ENCODE measurements at places on chromosomes 12 and 14.

GRCh38 chr12:124632519-124632984 lies 65.1 kb upstream of the NCOR2 start:
- DNase-seq = no peak

DNA sequence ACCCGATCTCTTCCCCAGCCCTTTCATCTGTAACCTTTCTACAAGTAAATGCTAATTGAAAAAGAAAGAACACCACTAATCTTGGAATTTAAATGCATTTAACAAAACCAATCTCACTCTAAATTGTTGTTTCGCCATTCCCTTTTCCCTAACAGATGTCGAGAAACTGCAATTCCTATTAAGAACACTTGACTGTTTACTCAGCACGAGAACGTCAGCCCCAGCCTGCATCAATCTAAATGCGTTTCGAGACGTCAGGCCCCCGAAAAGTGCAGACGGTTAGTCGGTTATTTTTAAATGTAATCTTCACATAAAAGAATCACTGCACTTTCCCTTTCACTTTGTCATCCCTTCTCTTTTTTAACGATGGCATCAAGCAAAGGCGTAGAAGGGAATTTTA lies 837.6 kb downstream of the VRK1 start:
- peak; percentile 51 for DNase-seq

DNA sequence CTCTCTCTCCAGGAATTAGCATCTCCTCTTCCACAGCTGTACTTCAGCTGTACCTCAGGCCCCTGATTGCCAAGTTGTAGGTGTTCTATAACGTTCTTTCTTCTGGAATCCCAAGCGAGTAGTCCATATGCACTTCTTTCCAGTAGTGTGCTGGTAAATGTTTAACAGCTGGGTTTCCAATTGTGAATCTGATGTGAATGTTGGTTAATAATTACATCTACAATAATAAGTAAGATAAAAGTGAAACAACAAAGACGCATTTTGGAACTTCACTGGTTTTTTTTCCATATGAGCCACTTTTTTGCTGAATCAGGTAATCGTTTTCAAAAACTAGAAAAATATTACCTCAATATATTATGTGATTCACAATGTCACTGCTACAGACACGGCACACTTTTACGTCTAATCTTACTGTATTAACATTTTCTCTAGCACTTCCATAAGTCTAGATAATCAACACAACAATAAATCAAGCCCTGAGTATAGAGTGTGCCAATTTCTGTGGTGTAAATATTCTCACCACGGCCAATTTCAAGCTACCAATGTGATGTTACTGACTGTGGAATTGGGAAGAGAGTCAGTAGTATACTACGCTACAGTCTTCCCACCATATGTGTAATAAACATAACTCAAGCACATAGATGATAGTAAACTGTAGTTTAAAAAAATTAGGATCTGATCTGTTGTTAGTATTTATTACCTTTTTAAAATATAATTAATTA lies 113.0 kb downstream of the ZFP36L1 start:
- no peak for DNase-seq

- no peak for DNase-seq
These were observed 284.7 kb upstream of the PWP1 start for GRCh38 chr12:107400686-107401447.

- no peak for DNase-seq
These were observed 1.2 kb downstream of the NTN4 start for GRCh38 chr12:95789126-95790032.

DNA sequence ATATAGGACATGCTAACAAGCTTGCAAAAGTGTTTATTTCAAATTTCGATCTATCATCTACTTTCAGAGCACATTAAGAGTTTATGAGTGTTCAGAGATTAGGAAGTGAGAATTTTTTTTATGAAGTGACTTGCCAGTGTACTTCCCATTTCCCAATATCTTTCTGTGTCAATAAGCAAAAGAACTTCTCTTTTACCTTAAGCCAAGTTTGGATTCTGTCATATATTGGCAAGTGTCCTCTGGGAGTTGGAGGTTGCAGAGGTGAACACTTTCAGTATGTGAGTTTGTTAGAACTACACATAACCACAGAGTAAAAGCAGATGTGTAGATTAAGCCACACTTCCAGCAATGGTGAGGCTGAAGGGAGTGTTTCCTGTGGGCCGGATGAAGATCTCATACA lies 16.6 kb upstream of the KLRF1 start:
- DNase-seq = no peak

DNA sequence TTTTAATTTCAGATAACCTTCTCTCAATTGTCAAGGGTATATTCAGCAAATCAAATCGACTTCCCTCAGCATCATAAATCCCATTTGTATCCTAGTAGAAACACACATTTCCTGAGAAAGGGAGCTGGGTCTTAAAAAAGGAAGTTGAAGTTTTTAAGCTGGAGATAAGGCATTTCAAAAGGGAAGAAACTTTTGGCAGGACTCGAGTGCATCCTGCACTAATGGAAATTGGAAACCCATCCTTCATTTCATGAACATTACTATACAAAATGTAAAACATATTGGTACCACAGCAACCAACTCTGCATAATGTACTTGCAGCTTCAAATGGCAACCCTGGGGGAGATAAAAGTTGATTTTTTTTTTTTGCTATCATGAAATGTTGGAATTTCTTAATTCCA lies 23.7 kb upstream of the TMCC3 start:
- DNase-seq = no peak

- no peak for DNase-seq
These were observed 32.4 kb upstream of the CHPT1 start for GRCh38 chr12:101664992-101665391.

DNA sequence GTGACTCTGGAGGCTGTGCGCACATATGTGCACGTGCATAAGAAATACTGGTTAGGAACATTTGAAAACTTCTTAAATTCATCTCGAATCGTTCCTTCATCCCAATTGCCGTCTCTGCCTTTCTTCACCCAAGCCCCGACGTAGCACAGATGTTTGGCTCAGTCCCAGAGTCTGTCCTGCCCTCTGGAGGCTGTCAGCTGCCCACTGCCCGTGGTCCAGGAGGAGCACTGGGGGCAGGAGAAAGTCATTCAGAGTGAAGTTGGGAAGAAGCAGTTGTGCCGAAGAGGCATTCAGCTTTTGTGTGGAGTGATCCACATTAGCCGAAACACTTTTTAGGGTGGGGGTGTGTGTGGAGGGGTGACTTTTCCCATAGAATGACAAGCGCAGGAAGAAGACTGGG lies 124.9 kb downstream of the TSPAN9 start:
- no peak for DNase-seq

GRCh38 chr14:65879248-65880009 lies 466.9 kb downstream of the FUT8 start:
- DNase-seq = no peak

GRCh38 chr14:33307691-33308251 lies 369.1 kb downstream of the NPAS3 start:
- no peak for DNase-seq

DNA sequence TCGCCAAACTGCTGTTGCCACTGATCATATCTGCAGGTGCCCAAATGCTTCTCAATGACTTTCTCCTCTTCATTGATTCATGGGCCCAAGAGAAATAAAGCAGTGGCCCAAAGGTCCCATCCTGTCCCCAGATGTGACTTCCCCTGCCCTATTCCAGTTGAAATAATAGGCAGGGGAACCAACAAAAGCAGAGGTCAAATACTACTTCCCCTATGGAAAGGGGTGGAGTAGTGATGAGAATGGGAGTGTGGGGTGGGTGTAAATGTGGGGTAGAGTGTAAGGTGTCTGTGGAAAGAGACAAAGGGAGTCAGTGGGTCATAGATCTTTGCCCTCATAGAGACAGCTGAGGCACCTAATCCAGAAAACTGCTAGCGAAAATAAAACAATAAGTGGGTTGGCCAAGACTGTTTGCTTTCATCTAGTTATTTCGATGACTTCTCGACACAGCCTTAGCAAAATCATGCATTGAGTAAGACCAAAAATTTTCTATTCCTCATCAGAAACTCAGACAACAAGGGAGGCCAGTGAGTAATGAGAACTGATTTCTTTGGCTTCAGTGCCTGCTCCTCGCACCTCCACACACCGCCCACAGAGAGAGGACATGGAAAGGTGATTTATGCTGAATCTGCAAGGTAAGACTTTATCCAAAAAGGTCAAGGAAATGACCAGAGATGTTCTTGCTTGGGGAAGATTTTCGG lies 10.9 kb upstream of the IL22 start:
- no peak for DNase-seq

DNA sequence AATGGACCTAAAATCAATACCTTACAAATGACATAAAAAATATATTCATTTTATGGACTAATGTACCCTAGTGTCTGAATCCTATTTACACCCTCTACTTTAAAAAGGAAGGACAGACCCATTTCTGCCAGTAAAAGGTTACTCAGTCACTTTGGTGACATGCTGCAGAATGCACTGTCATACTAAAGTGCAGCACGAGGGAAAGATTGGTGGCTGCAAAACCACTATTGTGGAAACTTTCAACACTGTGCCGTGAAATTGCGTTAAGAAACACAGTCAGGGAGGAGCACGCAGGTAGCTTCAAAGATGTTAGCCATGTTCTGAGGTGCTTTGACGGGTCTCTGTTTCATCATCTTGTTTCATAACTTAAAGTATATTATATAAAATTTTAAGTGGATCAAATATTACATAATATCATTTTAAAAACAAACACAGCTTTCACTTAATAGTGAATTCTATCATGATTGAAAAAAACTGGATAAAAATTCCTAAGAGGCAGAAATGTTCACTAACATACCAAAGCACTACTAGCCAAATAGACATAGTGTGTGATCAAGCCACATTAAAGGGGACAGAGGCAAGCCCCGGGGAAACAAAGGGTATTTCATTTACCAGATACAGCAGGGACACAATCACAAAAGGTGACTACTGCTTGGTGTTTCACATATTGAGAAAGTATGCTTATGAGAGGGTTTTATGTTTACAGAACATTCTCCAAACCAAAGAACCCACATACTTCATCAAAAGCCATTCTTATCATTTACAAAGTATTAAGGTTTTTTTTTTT lies 330.8 kb upstream of the SOX5 start:
- no peak for DNase-seq

DNA sequence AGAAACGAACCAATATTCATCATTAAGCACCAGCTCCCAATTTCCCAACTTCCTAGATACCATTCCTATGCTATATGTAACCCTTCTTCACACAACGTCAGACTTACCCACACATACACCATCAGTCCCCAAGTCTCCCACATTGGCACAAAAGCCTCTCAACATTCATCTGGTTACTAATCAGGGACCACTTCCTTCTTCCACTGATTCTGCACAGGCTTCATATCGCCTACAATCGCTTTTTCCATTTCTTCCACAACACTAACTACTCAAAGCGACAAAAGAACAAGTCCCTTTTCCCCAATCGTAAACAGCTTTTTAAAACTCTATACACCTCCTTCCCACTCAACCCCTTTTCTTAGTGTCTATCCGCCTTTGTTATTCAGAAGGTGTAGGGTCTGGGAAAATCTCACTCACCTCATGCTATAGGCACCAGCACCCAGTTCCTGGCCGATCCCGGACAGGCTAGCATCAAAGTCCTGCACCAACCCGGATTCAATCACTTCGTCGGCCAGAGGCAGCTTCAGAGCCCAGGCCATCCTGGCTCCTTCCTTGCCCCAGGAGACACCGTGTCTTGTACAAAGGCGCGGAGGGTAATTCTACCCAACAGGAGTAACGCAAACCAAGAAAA lies 936 bp downstream of the TFCP2 start:
- peak; percentile 15 for DNase-seq

DNA sequence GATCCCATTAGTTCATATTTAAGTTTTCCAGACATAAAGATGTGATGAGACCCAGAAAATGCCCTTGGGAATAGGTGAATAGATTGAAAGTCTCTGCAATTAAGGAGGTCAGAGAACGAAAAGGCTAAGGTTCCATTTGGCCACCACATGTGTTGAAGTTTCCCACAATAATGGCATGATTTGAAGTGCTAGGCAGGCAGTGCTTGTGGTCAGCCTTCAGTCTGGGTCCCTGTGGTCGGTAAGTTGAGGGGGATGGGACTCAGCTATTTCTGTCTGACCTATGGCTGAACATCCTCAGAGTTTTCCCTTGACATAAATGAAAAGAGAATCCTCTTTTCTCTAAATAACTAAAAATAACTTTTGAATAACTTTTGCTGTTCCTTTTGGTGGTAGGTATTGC lies 92.4 kb downstream of the PELI2 start:
- DNase-seq = no peak

GRCh38 chr12:130933269-130933995 lies 20.3 kb upstream of the ADGRD1 start:
- no peak for DNase-seq

- DNase-seq = no peak
These were observed 257.1 kb downstream of the SSPN start for GRCh38 chr12:26452511-26452910.

- DNase-seq = no peak
These were observed 69.3 kb downstream of the RBM19 start for GRCh38 chr12:113896841-113897240.

- DNase-seq = no peak
These were observed 16.9 kb upstream of the PRICKLE1 start for GRCh38 chr12:42606471-42606870.

DNA sequence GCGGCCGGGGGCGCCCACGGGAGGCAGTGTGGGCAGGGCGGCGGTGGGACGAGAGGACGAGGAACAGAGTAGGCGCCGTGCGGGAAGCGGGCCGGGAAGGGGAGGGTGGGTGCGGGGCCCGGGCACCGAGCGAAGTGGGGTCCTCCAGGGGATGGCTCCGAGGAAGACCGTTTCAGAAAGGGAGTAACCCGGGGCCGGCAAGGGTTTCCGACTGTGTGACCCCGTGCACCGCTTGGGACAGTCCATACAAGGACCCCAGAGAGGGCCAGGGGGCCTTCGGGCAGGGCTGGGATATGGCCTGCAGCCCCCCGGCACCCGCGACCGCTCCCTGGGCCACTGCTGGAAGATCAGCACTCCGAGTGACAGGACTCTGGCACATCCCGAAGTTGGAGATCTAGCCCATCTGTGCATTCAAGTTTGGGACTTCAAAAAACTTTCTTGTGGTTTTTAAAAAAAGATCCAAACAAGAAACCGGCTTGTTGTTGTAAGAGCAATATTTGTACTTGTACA lies 448 bp downstream of the TSPAN9 start:
- DNase-seq = no peak

DNA sequence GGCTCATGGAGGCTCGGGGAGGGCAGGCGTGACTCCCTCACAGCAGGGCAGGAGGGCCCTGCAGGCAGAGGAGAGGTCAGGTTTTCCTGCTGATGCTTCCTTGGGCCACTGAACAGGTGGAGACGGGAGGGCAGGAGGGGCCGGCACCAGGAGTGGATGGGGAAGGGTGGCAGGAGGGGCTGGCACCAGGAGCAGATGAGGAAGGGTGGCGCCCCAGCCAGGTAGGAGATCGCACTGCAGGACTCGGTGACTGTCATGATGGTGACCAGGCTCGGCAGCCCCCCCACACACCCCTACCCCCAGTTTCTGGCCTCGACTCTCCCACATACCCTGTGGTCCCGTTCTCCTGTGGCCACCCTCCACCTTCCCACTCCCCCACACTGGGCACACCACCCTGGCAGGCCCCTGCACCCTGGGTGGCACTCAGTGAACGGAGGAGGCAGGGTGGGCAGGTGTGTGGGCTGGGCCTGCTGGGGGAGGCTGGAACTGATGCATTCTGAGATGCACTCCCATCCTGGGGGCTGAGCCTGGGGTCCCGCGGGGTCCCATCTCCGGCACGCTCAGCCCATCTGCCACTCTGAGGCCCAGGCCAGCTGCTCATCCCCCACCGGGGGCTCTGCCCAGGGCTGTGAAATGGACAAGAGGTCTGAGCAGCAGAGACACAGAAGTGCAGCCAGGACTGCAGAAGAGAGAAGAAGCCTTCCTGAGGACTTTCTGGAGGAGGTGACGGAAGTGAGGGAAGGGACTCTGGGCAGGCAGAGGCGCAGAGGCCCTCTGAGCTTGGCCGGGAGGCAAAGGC lies 2.8 kb downstream of the NUDT14 start:
- DNase-seq = no peak

GRCh38 chr12:104404781-104405180 lies 52.0 kb upstream of the CHST11 start:
- no peak for DNase-seq

Measured in activated CD4-positive, alpha-beta T cell treated with anti-CD3 and anti-CD28 coated beads, Interleukin-2, amount 10 ng/mL, durations not matched to agents 7 days and 5 days (primary cell).